ENCODE measurements at places on chromosomes 2 and 18.

DNA sequence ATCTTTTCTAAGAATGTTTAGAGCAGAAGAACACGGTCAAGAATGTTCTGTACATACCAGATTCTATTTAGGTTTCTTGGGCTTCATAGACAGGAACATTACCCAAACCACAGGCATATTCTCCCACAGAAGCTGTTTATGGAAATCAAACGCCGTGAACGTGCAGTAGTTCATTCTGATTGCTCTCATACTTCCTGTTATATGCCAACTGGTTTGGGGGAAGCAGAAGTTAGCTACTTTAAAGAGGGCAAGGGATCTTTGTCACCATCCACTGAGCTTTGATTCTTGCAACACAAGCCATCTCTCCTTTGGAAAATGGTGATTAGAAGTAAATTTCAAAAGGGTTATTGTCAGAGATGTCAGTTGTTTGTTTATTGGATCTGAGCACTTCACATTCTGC lies 182.2 kb upstream of the NRP2 start:
- DNase-seq, result no peak

- no peak for DNase-seq
Observed at GRCh38 chr2:220510668-220511067, 883.2 kb downstream of the SLC4A3 start.

DNA sequence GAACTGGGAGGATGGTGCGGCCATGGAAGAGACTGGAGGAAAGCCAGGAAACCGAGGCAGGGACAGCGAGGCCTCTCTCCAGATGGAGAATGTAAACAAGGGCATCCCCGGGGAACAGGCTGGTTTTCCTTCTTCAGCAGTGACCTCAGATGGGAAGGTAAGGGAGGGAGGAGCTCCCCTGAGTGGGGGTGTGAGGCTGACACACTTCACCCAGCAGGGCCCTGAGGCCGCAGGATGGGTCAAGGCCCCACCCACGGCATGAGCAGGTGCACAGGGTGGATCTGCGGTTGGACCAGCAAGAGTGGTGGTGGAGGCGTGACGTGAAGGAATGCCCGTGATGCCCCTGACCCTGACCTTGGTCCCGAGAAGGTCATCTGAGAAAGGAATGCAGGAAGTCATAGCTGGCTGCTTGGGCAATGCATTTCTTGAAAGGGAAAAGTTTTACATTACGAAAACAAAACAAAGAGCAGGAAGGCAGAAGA lies 48.1 kb downstream of the ADCY3 start:
- no peak for DNase-seq

DNA sequence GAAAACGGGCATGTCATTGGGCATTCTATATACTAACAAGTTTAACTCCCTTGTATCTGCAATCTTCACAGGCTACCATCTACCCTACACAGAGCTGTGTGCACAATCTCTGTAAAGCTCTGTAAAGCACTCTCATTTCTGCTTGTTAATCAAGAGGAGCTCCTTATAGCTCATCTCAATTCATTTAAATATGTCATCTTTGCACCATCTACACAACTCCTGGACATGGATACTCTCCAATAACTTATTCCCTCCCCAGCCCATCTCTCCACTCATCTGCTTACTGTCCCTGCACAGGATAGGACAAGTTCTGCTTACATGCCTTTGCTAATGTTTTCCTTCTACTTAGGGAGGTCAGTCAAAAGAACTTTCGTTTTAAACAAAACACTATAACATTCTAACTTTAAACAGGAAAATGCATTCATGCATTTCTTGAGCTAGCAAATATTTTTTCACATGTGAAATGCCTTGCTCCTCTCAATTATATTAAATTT lies 61.4 kb downstream of the DPP4 start:
- no peak for DNase-seq

DNA sequence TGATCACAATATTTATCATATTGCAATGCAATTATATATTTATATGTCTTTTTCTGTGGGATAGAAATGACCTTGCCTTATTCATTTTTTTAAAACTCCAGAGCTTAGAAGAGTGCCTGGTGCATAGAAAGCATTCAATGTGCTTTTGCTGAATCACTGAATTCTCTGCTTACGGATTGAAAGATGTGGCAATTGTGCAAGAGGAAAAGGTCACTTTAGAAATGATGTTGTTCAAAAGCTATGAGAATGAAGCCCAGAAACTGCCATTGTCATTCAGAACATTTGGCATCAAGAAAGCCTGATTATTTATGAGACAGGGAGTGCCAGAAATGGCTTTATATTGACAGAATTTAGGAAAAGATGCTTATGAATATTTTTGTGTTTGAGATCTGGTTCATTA lies 678.6 kb upstream of the CDH2 start:
- no peak for DNase-seq

DNA sequence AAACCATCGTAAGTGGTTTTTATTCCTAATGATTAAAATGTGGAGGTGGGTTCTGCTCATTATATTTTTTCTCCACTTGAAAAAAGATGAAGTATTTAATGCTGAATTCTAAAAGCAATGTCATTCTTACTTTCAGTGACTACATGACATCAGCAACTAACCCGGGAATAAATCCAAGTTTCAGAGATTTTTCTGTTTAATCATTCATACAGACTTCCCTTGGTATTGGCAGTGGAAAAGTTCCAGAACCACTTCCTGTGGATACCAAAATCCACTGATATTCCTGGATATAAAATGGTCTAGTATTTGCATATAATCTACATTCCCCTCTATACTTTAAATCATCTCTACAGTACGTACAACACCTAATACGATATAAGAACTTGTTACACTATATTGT lies 128.6 kb downstream of the ZNF532 start:
- no peak for DNase-seq

GRCh38 chr2:74205596-74205995 lies 7.2 kb downstream of the MTHFD2 start:
- peak; percentile 42 for DNase-seq

- no peak for DNase-seq
Observed at GRCh38 chr2:139380051-139380450, 599.9 kb upstream of the NXPH2 start.

- no peak for DNase-seq
Observed at GRCh38 chr2:162839419-162839818, 852 bp upstream of the KCNH7 start.

Data from CD4-positive, alpha-beta T cell treated with Interleukin-10 for 1 hour (primary cell).